ENCODE measurements at places on chromosomes 1 and 21. TPM values are rescaled to one million over a fixed set of nuclear protein-coding genes. Genes with fewer than 3 reads are reported as not detected.

GRCh38 chr1:21836010-21836409 is 23.9 kb downstream of the LDLRAD2 start:
- H3K27me3 ChIP-seq, result no peaks in the 10 kb centered on the region
- DNase-seq, result no peak
- H3K4me1 ChIP-seq, result no peaks in the 10 kb centered on the region

AADACL4 gene
- total RNA-seq, result not detected

NBL1 gene
- total RNA-seq, result 21.6 TPM

DNA sequence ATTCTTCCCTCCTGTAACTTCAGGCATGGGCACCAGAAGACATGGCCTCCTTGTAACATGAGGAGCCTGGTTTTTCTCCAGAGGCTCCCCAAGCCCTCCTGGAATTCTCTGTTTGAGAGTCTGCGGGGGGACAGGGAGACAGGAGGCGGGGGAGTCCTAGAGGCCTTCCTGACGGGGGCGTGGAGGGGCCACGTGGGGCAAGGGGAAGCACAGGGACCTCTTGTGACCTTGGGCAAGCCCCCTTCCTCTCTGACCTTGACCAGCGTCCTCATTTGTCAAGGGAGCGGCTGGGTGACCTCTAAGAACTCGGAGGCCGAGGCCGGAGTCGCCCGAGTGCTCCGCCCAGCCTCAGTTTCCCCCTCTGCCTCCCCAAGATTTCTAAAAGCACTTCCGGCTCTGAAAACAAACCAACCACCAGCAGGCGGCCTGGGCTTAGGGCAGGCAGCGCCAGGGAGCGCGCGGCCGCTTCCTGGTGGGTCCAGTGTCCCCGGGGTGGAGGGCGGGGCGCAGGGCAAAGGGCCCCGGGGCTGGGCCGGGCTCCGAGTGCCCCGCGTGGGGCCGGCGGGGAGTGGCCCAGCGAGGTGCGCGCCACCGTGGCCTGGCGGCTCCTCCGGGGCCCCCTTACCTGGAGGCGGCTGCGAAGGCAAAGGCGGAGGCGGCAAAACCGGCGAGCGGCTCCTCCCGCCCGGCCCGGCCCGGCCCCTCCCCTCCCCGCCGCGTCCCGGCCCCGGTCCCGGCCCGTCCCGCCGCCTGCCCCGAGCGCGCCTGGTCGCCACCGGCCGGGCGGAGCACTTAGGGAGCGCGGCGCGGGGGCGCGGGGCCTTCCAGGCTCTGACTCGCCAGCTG is at the start of gene TMCO4:
TSS of gene TMCO4 (minus strand) at position 687 of the 846 bp plus-strand sequence. CDS start 19,158 bp downstream, outside the sequence.
- DNase-seq, result peak; percentile 51
- H3K4me1 ChIP-seq, result peaks cover 9% of the 10 kb centered on the region
- peak within 1 kb of the TSS; percentile 76 for H3K27ac ChIP-seq
- peak within 1 kb of the TSS; percentile 92 for H3K4me3 ChIP-seq
- H3K36me3 ChIP-seq, result no peaks in the 10 kb centered on the region

DNA sequence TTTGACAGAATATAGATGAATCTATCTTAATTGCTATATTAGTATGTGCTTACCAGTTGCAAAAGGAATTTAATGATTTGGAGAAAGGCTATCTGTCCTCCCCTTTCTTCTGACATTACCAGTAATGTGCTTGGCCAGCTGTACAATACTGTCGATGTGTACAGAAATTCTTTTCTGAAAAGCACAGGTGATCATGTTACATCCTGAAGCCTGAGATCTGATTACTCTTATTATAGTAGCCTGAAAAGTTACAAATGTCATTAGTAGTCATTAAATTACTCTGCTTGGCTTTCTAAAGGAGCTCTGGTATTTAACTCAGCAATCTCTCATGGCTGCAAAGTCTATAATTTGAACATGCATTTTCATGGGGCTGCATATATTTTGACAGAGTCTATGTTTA is 209.8 kb downstream of the PTPRC start:
- H3K27me3 ChIP-seq, result no peaks in the 10 kb centered on the region
- H3K4me3 ChIP-seq, result no peak overlapping the region
- no peaks in the 10 kb centered on the region for H3K4me1 ChIP-seq
- no peaks in the 10 kb centered on the region for H3K36me3 ChIP-seq
- no peak overlapping the region for H3K27ac ChIP-seq

GRCh38 chr1:98849969-98850636 is 154.6 kb downstream of the PLPPR5 start:
- H3K27ac ChIP-seq, result no peak overlapping the region
- no peak overlapping the region for H3K4me3 ChIP-seq
- H3K36me3 ChIP-seq, result no peaks in the 10 kb centered on the region
- H3K4me1 ChIP-seq, result no peaks in the 10 kb centered on the region
- no peak for DNase-seq

OR2G6 gene
- not detected for total RNA-seq

PTPN7 gene
- 13.5 TPM for total RNA-seq

- peaks cover 22% of the 10 kb centered on the region for H3K4me1 ChIP-seq
- no peak overlapping the region for H3K4me3 ChIP-seq
- no peaks in the 10 kb centered on the region for H3K27me3 ChIP-seq
- no peaks in the 10 kb centered on the region for H3K36me3 ChIP-seq
- peak; percentile 7 for DNase-seq
Observed at GRCh38 chr1:15428815-15429435, 9.3 kb upstream of the CTRC start.

AIM2 gene
- total RNA-seq, result 1.1 TPM

THEMIS2 gene
- 42.9 TPM for total RNA-seq

MYCL gene
- 0.30 TPM for total RNA-seq

DNA sequence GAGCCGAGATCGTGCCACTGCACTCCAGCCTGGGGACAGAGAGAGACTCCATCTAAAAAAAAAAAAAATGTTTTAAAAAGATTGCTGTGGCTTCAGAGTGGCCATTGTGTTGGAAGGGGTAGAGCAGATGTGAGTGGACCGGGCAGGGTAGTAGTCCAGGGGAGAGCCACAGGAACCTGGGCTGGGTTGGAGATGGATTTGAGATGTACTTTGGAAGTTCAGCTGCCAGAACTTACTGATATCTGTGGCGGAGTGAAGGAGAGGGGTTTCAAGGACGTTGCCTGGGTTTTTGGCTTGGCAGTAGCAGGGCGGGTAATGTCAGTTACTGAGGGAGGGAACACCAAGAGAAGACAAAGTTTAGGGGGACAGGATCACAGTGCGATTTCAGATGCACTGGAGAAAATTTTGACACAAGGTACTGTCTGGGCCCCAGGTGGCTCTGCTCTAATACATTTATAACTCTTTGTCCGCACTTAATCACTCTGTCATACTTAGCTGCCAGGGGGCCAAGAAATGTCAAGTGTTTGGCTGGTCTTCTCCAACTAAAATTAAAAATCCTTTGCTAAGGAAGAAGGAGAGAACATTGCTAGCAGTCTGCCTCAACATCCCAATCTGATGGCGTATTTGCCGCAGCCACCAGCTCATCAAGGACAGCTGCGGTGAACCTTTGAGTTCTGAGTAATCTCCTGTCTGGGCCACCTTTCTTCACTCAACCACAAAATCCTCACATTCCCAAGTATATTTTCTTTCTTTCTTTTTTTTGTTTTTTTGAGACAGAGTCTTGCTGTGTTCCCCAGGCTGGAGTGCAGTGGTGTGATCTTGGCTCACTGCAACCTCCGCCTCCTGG is 9.6 kb downstream of the EPHX1 start:
- DNase-seq, result peak; percentile 57
- H3K36me3 ChIP-seq, result no peaks in the 10 kb centered on the region
- H3K27me3 ChIP-seq, result no peaks in the 10 kb centered on the region
- peak overlapping the region; percentile 98 for H3K27ac ChIP-seq

MYOM3 gene
- total RNA-seq, result 0.16 TPM

DNA sequence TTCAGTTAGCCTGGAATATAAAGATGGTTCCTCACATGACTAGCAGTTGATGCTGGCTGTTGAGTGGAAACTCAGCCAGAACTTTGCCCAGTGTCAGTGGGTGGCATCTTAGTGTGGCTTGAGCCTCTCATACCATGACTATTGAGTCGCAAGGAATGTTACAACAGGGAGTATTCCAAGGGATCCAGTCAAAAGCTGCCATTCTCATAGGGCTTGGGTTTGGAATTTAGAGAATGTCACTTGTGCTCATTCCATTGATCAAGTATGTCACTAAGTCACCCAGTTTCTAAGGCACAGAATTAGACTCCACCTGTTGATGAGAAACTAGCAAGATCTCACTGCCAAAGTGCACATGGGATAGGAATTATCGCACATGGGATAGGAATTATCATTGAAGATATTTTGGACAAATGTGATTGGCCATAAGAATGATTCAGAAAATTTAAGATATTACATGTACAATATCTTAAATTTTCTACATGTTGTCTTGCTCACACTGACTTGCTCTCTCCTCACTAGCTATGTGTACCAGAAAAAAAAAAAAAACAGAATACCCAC is 1290.7 kb upstream of the ADGRL2 start:
- H3K27ac ChIP-seq, result no peak overlapping the region
- no peaks in the 10 kb centered on the region for H3K4me1 ChIP-seq
- H3K27me3 ChIP-seq, result no peaks in the 10 kb centered on the region
- DNase-seq, result no peak

GRCh38 chr1:63691701-63692425 is 82.0 kb upstream of the ROR1 start:
- no peaks in the 10 kb centered on the region for H3K36me3 ChIP-seq
- no peak overlapping the region for H3K27ac ChIP-seq
- no peaks in the 10 kb centered on the region for H3K27me3 ChIP-seq
- no peak overlapping the region for H3K4me3 ChIP-seq
- peaks cover 4% of the 10 kb centered on the region for H3K4me1 ChIP-seq

DNA sequence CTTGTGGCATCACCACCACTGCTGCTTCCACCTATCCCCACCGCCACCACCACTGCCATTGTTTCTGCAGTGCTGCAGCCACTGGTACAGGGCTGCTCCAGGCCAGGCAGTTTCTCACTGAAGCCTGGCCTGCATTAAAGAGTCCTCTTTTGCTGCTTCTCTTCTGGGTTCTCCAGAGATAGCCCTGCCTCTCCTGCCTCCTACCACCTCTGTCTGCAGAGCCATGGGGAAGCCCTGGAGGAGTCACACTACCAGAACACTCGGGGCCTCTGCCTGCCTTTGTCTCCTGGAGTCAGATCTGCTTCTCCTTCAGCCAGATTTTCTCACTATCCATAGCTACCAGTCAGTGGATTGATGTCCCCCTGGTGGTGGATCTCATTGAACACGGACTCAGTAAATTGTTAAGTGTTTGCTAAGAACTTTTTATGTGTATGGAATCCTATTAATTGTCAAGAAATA is 37.7 kb upstream of the DDAH1 start:
- no peaks in the 10 kb centered on the region for H3K36me3 ChIP-seq
- H3K4me1 ChIP-seq, result no peaks in the 10 kb centered on the region
- no peaks in the 10 kb centered on the region for H3K27me3 ChIP-seq
- H3K27ac ChIP-seq, result no peak overlapping the region
- peak; percentile 83 for DNase-seq
- no peak overlapping the region for H3K4me3 ChIP-seq

CA14 gene
- 0.78 TPM for total RNA-seq

NRAS gene
- total RNA-seq, result 46.6 TPM

DNA sequence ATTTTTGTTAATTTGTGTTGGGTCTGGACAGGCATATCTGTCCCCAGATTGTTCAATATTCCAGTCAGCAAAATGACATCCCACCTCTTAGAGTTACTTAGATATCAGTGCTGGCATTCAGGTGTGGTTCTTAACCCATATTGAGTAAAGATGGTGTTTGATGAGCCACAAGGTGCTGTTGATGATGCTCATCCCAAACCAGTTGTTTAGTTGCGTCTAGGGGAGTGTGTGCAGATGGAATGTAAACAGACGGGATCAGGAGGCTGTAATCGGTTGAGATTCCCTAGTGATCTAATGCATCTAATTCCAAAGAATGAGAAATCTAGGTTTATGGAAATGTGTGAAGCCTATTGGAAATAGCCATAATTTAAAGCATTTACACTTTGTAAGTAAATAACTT is 1.1 kb downstream of the HOOK1 start:
- H3K27me3 ChIP-seq, result no peaks in the 10 kb centered on the region
- no peak overlapping the region for H3K27ac ChIP-seq
- peaks cover 21% of the 10 kb centered on the region for H3K4me1 ChIP-seq
- H3K36me3 ChIP-seq, result no peaks in the 10 kb centered on the region
- DNase-seq, result no peak

CENPF gene
- total RNA-seq, result 4.2 TPM

NGF gene
- total RNA-seq, result 1.3 TPM

DNA sequence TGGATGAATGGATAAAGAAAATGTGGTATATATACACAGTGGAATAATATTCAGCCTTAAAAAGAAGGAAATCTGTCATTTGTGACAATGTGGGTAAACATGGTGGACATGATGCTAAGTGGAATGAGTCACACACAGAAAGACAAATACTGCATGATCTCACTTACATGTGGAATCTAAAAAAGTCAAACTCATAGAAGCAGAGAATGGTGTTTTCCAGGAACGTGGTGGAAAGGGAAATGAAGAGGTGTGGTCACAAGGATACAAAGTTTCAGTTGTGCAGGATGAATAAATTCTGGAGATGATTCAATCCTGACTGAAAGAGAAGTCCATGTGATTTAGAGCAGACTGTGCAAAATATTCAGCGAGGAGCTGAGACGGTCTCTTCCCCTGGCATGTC is 56.6 kb downstream of the RYR2 start:
- H3K27me3 ChIP-seq, result no peaks in the 10 kb centered on the region
- no peaks in the 10 kb centered on the region for H3K4me1 ChIP-seq
- no peak for DNase-seq
- no peak overlapping the region for H3K27ac ChIP-seq

FBXO44 gene
- total RNA-seq, result 50.1 TPM

SAMSN1 gene
- 6.6 TPM for total RNA-seq

GRCh38 chr1:234854645-234855039 is 244.7 kb upstream of the IRF2BP2 start:
- no peaks in the 10 kb centered on the region for H3K27me3 ChIP-seq
- H3K27ac ChIP-seq, result no peak overlapping the region
- H3K4me3 ChIP-seq, result no peak overlapping the region

DNA sequence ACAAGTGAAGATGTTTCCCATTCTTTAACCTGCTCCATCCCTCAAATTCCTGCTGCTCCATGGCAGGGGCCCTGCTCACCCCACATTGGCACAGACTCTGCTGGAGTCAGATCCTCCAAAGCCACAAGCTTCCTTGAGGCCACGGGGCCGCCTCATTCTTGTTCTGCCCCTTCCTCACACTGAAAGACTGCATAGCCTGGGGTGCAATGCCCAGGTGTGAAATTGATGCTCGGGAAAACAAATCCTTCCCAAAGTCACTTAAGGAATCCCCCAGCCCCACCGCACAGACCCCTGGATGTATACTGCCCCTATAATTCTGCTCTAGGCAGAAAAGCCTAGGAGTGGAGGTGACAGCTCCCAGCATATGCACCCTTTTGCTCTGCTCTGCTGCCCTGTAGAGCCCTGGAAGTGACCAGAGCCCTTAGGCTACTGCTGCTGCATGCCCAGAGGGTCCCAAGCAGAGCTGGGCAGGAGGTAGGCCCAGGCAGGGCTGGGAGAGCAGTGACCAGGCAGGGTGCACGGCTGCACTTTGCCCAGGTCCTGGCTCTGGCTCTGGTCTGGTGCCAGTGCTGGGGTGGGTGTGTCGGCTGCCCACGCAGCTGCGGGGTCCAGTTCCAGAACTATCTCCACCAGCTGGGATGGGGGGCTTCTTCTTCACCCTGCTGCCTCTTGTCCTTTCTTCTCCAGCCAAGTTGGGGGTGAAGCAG is 1.6 kb downstream of the HES2 start:
- H3K4me1 ChIP-seq, result peaks cover 25% of the 10 kb centered on the region
- no peak for DNase-seq
